ENCODE measurements at places on chromosomes 3 and 15.

DNA sequence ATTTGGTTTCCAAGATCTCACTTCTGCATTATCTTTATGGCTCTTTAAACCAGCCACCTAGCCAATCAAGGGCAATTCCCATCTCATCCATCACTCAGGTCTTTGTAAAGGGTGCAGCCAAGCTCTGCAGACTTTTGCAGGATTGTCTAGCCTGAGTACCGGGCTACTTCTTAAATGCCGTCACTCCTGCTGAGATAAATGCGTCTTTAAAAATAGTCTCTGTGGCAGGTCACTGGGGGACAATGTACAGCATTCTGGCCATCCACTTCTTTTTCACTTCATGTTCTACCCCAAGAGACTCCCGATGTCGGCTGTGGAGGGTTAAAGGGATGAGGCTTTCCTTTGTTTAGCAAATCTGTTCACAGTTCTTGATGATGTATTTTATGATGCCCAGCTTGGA, 194.7 kb downstream of the SV2B start:
- no peak for DNase-seq

DNA sequence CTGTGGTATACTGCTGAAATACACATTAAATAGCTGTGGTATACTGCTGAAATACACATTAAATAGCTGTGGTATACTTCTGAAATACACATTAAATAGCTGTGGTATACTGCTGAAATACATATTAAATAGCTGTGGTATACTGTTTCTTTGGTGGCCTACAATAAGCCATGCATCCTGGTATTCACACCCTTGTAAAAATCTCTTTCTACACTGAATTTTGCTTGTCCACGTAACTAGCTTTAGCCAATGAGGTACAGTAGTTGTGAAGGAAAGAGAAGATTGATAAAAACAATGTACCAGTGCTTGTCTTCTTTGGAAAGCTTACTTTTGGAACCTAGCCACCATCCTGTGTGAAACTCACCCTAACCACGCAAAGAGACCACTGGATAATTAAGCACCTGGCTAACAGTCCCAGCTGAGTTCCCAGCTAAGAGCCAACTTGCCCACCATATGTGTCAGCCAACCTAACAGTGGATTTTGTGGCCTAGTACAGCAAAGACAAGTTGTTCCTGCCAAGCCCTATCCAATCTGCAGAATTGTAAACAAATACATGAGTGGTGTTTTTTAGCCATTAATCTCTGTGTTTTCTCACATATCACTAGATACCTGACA, 103.4 kb upstream of the MELTF start:
- no peak for DNase-seq

DNA sequence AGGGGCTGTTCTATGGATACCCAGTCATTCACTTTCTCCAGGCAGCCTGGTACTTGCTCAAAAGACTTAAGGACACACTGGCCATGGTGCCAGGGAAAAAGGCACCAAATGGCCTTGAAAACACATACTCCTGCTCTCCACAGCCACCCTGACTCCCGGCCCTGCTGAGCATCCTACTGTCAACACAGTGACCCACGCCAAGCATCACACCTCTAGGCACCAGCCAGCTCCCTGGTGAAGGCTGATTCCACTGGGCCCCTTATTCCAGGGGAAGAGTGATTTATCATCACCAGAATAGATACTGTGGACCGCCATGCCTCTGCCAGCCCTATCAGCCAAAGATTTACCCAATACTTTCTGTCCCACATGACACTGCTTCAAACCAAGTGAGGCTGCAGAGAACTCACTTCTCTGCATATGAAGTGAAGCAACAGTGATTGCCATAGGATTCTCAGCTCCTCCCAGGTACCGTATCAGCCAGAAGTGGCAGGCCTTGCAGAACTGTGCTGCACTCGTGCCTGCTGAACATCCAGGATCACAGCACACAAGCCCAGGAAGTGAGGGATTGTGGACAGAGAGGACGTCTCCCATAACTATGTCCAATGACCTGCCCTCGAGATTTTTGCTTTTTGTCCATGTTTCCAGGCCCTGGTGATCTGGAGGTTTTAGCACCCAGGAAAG, 63.7 kb downstream of the WHAMM start:
- no peak for DNase-seq

DNA sequence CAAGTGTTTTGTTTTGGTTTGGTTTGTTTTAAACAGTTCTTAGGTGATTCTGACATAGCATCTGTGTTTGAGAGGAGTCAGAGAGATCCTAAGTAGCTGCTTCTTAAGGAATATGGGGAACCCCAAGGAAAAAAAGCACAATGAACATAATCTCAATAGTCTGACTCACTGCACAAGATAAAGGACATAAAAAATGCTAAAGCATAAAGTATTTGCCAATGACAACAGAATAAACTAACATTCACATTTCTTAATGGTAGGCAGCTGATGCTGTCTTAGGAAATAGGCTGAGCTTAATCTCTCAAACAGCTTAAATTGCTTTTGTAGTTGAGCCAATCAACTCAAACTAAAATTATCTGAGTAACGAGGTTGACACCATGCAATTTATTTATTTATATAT, 2.9 kb downstream of the NCEH1 start:
- DNase-seq: no peak

GRCh38 chr3:79148786-79149185, 619.0 kb downstream of the ROBO1 start:
- no peak for DNase-seq

- DNase-seq: no peak
Measured at GRCh38 chr3:178002113-178002512, 534.1 kb upstream of the KCNMB2 start.

GRCh38 chr3:129627350-129628168, 21.1 kb upstream of the PLXND1 start:
- peak; percentile 61 for DNase-seq

- DNase-seq: no peak
Measured at GRCh38 chr3:5339967-5340535, 152.5 kb downstream of the EDEM1 start.

All from activated CD4-positive, alpha-beta T cell treated with anti-CD3 and anti-CD28 coated beads, Interleukin-2, amount 50 U/mL, for 4 hours (primary cell).